ENCODE measurements at places on chromosomes 7 and 10.

DNA sequence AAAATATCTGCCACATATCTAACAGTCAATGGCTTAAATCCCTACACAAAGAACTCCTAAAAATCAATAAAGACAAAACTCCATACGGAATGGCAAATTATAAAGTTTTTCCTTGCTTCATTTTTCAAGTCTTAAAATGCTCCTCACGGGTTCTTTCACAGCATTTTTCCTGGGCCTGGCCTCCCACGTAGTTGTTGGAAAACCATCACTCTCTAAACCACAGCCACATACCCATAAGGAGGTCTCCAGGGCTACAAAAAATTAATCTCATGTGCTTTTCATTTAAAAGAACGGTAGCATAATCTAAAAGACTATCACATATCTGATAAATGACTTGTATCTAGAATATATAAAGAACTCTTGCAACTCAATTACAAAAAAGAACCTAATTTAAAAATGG, 2.9 kb downstream of the COA1 start:
- no peak for DNase-seq
- H3K27me3 ChIP-seq: no peaks in the 10 kb centered on the region
- no peak overlapping the region for H3K27ac ChIP-seq
- H3K36me3 ChIP-seq: peaks cover 17% of the 10 kb centered on the region
- peaks cover 28% of the 10 kb centered on the region for H3K4me1 ChIP-seq
- no peak overlapping the region for H3K4me3 ChIP-seq

DNA sequence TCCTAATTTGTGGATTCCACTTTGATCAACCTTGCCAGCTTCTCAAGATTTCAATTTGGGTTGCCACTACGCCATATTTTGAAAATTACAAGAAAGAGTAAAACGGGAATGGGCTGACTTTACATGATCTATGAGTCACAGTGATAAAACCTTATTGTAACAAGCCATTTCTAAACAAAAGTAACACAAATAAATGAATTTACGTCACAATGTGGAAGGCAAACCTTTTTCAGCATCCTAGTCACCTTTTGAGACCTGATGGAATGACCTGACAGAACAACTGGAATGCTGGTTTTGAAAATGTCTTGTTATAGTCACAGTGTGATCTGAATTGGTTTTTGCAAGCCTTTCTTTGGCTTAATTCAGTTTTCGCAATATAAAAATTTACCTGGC, 85.9 kb downstream of the CDK6 start:
- H3K27ac ChIP-seq: peak overlapping the region; percentile 68
- DNase-seq: no peak
- H3K36me3 ChIP-seq: peaks cover 65% of the 10 kb centered on the region
- H3K4me3 ChIP-seq: no peak overlapping the region
- H3K4me1 ChIP-seq: peaks cover 56% of the 10 kb centered on the region

- no peaks in the 10 kb centered on the region for H3K36me3 ChIP-seq
- no peak for DNase-seq
- H3K4me3 ChIP-seq: no peak overlapping the region
- no peaks in the 10 kb centered on the region for H3K4me1 ChIP-seq
- H3K27ac ChIP-seq: no peak overlapping the region
Measured at GRCh38 chr7:67614843-67615242, 618.2 kb downstream of the TYW1 start.

GRCh38 chr10:91800756-91801155, 2.5 kb downstream of the TNKS2 start:
- peaks cover 47% of the 10 kb centered on the region for H3K36me3 ChIP-seq
- no peak for DNase-seq
- H3K27ac ChIP-seq: no peak overlapping the region
- H3K4me3 ChIP-seq: peak overlapping the region; percentile 96
- peaks cover 58% of the 10 kb centered on the region for H3K4me1 ChIP-seq
- no peaks in the 10 kb centered on the region for H3K27me3 ChIP-seq

DNA sequence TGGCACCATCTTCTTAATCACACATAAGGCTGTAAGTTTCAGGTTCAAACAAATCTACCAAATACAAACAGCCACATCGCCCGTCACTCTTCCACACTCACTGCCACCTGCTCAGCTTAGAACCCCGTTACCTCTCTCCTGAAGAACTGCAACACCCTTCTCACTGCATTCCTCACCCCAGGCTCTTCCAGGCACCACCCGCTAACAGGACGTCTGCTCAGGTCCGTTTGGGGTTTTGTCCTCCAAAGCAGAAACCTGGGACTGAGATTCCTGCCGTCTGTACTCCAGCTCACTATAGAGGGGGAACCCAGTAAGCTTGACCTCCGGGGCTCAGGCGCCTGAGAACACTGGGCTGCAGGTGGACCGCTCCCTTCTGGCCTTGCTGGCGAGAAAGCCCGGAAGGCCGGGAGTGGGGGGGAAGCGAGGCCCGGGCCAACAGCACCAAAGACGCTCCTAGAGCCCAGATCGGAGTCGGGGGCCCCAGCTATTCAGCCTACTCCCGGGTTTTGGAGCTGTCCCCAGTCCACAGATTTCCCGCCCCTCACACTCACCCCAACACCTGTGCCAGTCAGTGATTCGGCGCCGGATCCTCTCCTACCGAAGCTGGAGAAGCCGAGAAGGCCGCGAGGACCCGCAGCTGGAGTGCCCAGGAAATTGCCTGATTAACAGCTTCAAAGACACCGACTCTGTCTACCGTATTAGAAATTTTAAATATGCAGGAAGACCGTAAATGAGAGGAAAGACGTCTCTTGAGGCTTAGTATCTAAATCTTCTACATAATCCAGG, at the start of gene AP3M1:
TSS of gene AP3M1 (minus strand) at position 625 of the 786 bp plus-strand sequence. CDS start 12,449 bp downstream, outside the sequence.
- H3K27ac ChIP-seq: no peak within 1 kb of the TSS
- DNase-seq: peak; percentile 95
- H3K27me3 ChIP-seq: no peaks in the 10 kb centered on the region
- H3K4me1 ChIP-seq: peaks cover 31% of the 10 kb centered on the region
- H3K4me3 ChIP-seq: no peak within 1 kb of the TSS
- peaks cover 16% of the 10 kb centered on the region for H3K36me3 ChIP-seq

Measured in activated CD4-positive, alpha-beta T cell treated with anti-CD3 and anti-CD28 coated beads, Interleukin-2, amount 10 ng/mL, durations not matched to agents 24 days and 14 days (primary cell).